ENCODE measurements at places on chromosomes 11 and 22.

GRCh38 chr11:59899532-59899931 is 20.9 kb downstream of the OOSP3 start:
- no peak for DNase-seq

- no peak for DNase-seq
Measured at GRCh38 chr11:105489446-105489845, 120.4 kb upstream of the GRIA4 start.

- no peak for DNase-seq
Measured at GRCh38 chr22:38867471-38868285, 4.3 kb downstream of the CBX6 start.

GRCh38 chr22:19041704-19042074 is 80.5 kb downstream of the DGCR2 start:
- no peak for DNase-seq

- DNase-seq = no peak
Measured at GRCh38 chr22:50262973-50263617, 1.6 kb upstream of the MAPK12 start.

- no peak for DNase-seq
Measured at GRCh38 chr11:24375351-24375750, 121.5 kb upstream of the LUZP2 start.

- DNase-seq = no peak
Measured at GRCh38 chr11:90326647-90327046, 103.8 kb upstream of the CHORDC1 start.

DNA sequence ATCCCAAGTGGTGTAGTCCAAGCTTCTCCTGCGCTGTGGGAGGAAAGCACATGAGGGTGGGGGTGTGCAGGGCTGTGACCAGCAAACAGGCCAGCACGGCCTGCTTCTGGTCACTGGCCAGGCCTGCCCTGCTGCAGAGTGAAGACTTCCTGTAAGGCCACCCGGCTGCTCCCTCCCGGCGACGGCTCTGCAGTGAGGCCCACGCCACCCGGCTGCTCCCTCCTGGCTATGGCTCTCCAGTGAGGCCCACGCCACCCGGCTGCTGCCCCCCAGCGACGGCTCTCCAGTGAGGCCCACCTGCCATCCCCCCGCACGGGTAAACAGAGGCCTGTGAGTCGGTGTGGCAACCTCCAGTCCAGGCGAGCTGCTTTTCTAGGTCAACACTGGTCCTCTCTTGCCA is 31.4 kb upstream of the BRSK2 start:
- no peak for DNase-seq

GRCh38 chr22:19011075-19011474 is 75.0 kb upstream of the PRODH start:
- DNase-seq = no peak

Measured in naive thymus-derived CD8-positive, alpha-beta T cell (primary cell).